ENCODE measurements at places on chromosomes 5 and 9.

- DNase-seq: no peak
Measured at GRCh38 chr9:36078051-36078450, 41.3 kb downstream of the RECK start.

DNA sequence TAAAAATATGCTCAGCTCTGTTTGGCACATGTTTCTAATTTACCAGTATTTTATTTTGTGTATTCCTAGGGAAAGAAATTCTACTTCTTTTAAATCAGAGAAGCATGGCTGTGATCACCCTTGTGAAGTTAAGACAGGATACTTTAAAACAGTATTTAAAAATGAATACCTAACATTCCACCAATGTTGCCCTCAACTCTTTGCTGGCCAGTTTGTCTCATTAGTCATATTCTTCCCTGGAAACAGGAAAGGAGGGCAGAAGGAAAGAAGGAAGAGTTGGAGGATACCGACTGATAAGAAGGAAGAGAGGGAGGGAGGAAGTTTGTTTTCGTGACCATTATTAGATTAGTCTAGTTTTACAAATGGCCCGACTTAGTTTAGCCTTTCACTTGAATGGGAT lies 137.4 kb downstream of the PLK2 start:
- DNase-seq: no peak

GRCh38 chr9:110444911-110445310 lies 107.2 kb upstream of the TXNDC8 start:
- DNase-seq: no peak

DNA sequence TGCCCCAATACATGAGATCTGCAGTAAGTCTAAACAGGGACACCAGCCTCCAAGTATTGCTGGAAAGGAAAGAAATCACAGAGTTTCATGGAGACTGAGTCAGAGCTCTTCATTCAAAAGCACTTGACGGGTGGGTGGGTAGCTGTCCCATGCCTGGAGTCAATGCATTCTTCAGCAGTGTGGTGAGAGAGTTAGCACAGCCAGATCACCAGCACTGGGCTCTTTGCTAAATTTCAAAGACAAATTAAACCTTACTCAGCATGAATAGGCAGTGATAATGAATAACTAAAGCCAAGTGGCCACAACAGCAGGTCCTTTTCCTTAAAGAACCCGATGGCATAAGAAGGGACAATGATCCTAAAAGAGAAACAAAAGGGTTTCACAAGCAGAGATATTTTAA lies 192.4 kb downstream of the ACTL7B start:
- DNase-seq: no peak

GRCh38 chr9:70113403-70114022 lies 69.9 kb downstream of the MAMDC2 start:
- peak; percentile 33 for DNase-seq

DNA sequence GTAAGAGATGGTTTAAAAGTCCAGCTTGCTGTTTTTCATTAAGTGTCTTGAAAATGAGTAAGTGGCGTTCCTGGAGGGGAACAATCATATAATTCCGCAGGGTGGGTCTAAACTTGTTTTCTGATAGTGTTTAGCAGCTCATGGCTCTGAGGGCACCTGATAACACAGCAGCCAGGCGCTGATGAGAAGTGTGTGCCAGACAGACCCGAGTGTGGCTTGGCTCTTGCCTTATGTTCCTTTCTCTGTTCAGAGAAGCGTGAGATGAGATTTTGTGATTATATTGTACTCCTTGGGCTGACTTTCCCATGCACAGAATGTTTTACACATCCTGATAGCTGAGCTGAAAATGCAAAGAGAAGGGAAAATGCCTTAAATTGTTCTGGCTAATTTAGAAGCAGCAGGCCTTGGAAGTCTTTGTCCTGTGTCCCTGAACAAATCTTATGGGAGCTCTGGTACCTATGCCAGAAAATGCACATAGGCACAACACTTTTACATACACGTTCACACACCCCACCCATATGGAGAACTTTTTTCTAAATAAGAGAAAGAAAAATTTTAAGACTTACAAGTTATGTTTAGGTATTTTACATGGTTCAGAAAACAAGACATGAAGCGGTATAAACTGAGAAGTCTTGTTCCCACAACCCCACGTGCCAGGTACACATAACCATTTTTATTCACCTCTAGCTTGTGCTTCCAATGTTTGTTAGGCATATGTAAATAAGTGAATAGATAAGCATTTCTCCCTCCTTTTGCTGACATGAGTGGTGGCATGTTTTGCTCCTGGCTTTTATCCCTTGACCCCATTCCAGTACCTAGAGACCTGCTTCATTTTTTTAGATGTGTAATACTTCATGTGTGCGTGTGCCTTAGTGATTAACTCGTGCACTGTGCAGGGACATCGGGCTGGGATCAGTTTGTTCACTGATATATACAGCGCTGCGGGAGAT lies 152.2 kb upstream of the OTULINL start:
- no peak for DNase-seq
